Mesothelial cell of epicardium (in vitro differentiated cells): ENCODE measurements at places on chromosomes 5 and 9. TPM values are rescaled to one million over a fixed set of nuclear protein-coding genes. Genes with fewer than 3 reads are reported as not detected.

DNA sequence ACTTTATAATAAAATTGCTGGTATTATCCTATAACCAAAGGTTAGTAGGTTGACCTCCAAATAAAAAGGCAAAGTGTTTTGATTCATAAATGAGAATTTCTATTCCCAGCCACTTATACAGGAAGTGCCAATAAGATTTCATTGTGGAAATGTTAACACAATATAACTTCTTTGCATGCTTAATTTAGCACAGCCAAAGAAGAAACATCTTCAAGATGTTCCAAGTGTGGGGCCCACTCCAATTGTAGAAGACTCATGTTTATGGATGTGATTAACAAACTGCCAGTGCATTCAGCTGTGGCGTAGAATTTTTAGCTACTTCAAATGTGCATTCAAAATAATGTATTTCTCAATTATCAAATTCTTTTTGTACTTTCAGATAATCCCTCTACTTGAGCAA is 402.3 kb downstream of the DEPDC1B start:
- no peaks in the 10 kb centered on the region for H3K27me3 ChIP-seq
- H3K4me1 ChIP-seq, result peaks cover 11% of the 10 kb centered on the region
- peaks cover 13% of the 10 kb centered on the region for H3K36me3 ChIP-seq
- no peak for DNase-seq
- no peak overlapping the region for H3K27ac ChIP-seq

DNA sequence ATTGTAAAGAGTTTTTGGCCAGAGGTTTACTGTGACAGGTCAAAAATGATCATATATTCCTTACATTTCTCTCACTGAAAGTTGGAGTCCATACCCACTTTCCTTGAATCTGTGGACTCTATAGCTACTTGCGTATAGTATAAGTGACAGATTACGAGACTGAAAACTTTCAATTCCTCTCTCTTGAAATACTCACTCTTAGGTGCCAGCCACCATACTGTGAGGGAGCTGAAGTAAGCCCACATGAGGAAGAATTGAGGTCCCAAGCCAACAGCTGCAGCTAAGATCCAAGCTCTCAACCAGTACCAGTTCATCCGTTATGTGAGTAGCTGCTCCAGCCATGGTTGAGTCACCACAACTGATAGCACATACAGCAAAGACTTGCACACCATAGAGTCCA is 128.1 kb upstream of the FAM174A start:
- peaks cover 9% of the 10 kb centered on the region for H3K4me1 ChIP-seq
- H3K27me3 ChIP-seq, result no peaks in the 10 kb centered on the region
- no peak overlapping the region for H3K27ac ChIP-seq
- no peak overlapping the region for H3K4me3 ChIP-seq
- no peak for DNase-seq

DNA sequence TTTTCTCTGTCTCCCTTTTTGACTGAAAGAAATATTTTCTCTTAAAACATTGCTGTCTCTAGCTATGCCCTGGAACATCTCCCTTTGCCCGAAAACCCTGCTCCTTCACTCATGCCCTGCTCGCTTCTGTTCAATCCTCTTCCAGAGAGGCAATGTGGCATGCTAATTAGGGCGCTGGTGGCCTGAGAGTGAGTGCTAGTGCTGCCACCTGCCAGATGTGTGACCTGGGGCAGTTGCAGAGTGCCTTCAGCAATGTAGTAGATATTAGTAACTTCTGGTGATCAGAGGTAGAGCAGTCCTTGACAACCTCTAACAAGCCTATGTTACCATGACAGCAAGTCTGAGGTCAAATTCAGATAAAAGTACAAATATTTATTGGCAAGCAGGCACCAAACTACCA is 119.5 kb upstream of the OSMR start:
- H3K4me3 ChIP-seq, result no peak overlapping the region
- H3K4me1 ChIP-seq, result peaks cover 8% of the 10 kb centered on the region
- H3K36me3 ChIP-seq, result no peaks in the 10 kb centered on the region
- DNase-seq, result no peak
- H3K27ac ChIP-seq, result no peak overlapping the region

DNA sequence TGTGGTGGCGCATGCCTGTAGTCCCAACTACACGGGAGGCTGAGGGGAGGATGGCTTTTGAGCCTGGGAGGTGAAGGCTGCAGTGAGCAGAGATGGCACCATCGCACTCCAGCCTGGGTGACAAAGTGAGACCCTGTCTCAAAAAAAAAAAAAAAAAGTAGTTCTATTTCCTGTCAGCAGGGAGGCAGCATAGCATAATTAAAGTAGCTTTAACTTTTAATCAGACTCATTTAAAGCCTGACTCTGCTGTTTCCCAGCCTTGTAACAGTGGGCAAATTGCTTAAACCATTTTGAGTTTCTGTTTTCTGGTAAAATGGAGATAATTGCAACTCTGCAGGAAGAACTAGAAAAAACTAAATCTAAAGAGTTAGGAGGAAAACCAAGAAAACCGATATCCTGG is 31.2 kb downstream of the CNOT6 start:
- H3K27me3 ChIP-seq, result no peaks in the 10 kb centered on the region
- H3K27ac ChIP-seq, result peak overlapping the region; percentile 12
- H3K4me1 ChIP-seq, result peaks cover 38% of the 10 kb centered on the region
- no peak overlapping the region for H3K4me3 ChIP-seq
- DNase-seq, result no peak

DNA sequence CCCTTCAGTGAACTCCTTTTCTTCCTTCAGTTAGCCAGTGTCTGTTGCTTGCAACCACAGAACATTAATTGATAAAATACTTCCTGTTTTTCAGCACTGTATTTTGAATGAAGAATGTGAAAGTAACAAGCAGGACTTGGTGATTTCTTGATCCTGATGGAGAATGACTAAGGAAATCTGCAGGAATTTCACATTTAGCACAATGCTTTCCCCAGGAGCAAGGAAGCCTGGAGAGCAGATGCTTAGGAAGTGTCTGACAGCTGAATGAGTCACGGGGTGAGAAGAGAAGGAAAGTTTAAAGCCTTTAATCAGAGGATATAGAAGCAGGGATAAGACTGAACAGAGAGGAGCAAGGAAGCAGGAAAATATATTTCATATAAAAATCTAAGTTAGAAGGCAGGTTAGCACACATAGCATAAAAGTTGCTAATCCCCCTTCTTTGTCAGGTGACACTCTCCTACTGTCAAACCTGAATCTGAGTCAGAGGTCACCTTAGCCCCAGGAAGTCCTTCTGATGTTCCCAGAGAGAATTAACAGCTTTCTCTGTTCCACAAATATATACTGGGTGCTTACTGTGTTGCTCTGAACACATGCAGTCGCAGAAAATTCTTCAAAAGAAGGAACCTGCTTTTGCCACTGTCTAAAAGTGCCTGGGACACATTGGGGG is 59.7 kb downstream of the GNA14 start:
- H3K36me3 ChIP-seq, result no peaks in the 10 kb centered on the region
- no peak for DNase-seq
- H3K4me3 ChIP-seq, result no peak overlapping the region
- H3K4me1 ChIP-seq, result peaks cover 10% of the 10 kb centered on the region

DNA sequence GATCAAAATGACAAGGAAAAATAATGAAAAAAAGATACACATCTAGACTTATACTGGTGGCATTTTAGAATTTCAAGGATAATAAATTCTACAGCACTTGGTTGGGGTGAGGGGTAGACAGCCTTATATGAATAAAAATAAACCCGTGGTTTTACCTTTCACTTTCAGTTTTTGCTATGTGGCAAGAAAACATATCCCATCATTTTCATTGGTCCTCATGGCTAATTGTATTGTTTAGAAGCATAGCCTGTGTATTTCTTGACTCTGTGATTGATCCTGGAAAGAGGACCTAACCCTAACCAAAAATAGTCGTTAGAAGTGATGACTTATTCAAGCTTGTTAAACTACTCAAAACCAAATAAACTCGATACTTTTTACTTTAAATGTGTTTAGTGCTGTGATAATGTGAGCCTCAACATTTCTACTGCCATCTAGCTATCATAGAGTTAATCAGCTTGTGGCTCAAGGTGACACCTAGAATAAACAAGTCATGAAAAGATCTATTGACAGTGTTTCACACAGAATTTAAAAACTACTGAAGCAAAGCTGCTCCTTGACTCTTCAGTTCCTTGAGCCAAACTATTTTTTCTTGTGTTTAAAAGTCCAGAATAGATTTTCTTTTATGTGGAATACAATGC is 153.3 kb upstream of the IZUMO3 start:
- DNase-seq, result no peak
- H3K36me3 ChIP-seq, result no peaks in the 10 kb centered on the region
- H3K27ac ChIP-seq, result no peak overlapping the region
- peaks cover 47% of the 10 kb centered on the region for H3K27me3 ChIP-seq
- H3K4me3 ChIP-seq, result no peak overlapping the region

AQP3 gene
- total RNA-seq, result 0.93 to 1.5 TPM (median 1.3 TPM) in 3 replicates
